ENCODE measurements at places on chromosomes 7 and 10. TPM values are rescaled to one million over a fixed set of nuclear protein-coding genes. Genes with fewer than 3 reads are reported as not detected.

HOXA1 gene
- total RNA-seq, result not detected

ZNF804B gene
- not detected for total RNA-seq

PMS2 gene
- total RNA-seq, result 6.2 TPM

COL28A1 gene
- 5.6 TPM for total RNA-seq

RAMP3 gene
- 33.8 TPM for total RNA-seq

OPN1SW gene
- total RNA-seq, result not detected

- no peak for DNase-seq
Observed at GRCh38 chr10:62382831-62383230, 8.7 kb downstream of the ZNF365 start.

DNA sequence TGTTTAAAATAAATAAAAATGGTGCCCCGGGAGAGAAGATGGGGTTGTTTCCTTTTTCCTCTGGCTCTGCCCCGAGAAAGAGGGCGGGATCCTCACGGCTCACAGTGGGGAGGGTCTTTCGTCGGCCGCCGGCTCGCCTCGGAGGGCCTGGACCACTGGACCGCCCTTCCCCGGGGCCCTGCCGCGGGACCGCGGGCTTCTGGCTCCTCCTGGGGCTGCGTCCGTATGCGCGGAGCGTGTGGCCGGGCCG, 3.5 kb upstream of the IGF2BP3 start:
- DNase-seq, result no peak

- DNase-seq, result no peak
Observed at GRCh38 chr7:107450970-107451369, 18.9 kb upstream of the GPR22 start.

DNA sequence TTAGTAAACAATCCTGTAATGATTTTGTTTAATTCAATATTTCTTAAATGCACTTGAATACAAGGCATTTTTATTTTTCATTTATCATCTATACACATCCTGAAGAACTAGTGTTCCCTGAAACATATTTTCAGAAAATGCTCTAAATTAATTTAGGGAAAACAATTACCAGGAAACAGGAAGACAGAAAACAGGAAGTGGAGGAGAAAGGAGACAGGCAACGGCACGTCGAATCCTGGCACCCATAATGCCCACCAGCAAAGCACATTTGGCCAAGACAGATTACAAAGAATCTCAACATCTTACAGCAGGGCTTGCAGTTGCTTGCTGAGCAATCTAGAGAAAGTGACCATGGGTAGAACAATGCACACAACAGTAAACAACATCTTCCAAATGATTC, 571.1 kb downstream of the GRID1 start:
- no peak for DNase-seq

DNA sequence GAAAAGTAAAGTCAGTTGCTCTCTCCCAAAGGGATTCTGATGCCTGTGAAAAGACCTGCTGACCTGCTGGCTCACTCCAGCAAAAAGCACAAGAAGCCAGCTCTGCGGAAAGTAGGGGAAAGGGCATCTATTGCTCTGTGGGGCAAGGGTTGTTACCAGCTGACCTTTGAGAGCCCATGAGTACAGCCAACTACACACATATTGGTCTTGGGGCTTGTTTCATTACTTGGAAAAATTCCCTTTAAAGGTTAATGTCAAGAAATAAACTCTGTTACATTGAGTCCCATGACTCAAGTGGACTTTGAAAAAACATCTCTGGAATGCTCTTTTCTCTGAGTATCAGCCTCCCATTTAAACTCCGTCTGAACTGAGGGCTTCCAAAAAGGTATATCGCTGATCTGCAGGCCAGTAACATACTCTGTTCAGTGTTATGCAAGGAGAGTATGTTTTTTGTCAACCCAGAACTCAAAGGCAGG, 53.2 kb downstream of the PANK1 start:
- no peak for DNase-seq

DNA sequence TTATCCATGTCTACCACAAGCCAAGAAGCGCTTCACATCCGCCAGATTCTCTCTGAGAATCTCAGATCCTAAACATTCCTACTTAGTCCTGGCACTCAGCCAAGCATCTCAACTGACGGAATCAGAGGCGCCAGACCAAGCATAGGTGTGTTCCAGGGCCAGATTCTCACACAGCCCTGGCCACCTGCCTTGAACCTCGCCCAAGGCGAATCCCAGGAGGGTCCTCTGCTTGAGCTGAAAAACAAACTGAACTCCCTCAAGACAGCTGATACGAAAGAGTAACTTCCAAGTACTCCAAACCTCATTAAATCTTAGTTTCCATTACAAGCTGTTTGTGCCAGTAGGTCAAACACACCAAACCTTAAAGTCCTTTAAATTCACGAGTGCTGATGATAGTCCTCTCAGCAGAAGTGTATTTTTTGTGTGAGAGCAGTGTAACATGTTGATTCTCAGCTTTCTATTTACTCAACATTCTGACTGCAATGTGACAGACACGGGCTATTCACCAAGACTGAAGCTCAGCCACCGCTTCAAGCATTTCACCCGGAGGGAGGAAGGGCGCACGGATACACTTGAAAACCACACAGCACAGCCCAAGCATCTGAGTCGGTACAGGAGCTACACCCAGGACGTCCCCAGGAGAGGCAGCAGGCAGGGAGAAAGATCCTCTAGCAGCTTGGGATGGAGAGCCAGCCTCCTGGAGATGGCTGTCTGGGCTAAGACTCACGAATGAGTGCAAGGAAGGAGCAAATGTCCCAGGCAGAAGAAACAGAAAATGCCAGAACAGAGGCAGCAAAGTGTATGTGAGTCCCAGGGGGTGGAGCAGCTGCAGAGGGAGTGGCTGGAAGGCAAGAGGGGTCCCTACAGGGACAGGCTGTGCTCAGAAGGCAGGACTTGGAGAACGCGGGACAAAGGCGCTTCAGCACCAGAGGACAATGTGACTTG, 6.0 kb downstream of the PARD3 start:
- peak; percentile 70 for DNase-seq

DNA sequence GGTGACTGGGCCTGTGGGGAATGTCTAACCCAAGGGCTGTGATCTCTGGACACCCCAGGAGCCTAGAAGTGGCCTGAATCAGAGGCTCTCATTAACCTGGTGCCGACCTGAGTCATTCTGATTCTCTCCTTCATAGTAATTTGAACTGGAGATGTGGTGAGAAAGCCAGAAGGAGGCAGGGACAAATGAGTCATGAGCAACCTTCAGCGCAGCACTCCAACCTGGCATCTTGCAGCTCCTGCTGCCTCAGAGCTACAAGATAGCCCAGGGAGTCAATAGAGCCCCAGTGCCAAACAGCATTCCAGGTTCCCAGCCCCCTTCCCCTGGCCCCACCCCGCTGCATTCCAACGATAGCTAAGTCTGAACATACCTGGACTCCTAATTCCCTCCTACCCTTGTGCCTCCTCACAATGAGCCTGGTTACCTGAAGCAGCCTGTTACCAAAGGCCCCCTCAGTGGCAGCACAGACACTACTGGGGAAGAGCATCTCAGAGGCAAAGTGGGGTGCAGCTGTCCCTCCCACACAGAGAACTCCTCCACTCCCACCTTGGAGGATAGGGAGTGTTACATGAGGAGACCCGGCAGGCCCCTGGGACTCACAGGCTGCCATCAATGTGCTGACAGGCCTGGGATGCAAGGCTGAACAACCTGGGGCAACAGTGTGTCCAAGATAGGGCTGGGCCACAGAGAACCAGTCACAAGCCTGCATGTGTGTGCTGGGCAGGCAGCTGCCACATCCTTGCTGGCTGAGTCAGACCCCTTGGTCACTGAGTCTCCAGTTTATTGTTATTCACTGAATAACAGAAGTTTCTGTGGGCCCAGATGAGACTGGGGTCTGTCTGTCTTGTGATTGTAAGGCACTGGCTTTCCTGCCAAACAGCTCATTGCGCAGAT, 76.8 kb upstream of the LEP start:
- DNase-seq, result no peak

DNA sequence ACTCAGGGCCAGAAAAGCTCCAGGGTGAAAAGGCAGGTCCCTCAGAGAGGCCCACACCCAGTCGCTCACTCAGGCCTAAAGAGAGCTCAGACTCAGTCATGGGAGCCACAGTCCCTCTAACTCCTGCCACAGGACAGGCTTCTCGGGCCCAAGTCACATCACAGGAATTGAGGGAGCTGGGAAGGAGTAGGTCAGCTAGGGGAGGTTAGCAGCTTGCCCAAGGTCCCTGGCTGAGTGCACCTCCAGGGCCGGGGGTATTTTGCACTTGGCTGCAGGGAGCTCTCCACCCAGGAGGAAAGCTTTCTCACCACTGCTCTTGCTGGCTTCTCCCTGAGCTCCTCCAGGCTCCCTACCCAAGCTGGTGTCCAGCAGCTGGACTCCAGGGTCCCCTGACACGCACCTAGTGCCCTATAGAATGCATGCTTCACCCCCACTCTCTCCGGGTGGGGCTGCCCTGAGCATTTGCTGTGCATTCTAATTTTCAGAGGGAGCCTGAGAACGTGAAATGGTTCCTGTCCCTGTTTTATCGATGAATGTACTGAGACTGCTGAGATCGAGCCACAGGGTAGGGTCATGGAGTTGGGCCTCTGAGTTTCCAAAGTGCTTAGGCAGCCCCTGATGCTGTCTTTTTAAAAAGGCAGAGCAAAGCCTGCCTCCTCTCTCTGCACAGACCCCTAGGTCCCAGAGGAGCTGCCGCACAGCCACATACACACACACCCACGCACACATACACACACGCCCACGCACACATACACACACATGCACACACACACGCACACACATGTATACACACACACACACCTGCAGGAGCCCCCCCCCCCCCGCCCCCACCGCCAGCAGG, 37.9 kb upstream of the RET start:
- DNase-seq, result no peak

- peak; percentile 94 for DNase-seq
Observed at GRCh38 chr7:46603780-46604179, 682.7 kb upstream of the IGFBP3 start.

All from Right ventricle myocardium inferior (tissue), 1 donor.